ENCODE measurements at places on chromosomes 3 and 15.

DNA sequence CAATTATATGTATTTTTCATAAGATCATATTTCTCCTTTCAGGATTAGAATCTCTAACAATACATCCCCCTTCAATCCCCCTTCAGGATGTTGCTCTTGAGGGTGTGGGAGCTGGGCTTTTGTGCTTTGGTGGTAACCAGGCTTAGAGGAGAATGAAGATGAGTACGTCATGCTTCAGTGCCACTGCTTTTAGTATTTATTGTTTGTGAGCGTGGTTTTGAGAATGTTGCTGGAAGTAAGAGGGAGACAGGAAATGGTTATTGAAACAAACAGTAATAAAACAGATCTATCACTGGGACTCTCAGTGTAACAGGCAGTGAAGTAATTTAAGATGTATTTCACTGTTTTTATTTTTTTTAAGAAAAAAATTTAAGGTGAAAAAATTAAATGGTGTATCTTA lies 35.3 kb downstream of the GBE1 start:
- no peak for DNase-seq

- DNase-seq = peak; percentile 29
Observed at GRCh38 chr3:196604548-196604947, 34.9 kb upstream of the NRROS start.

- no peak for DNase-seq
Observed at GRCh38 chr3:63910891-63911290, 1.3 kb downstream of the SCAANT1 start.

GRCh38 chr3:43997788-43998369 lies 243.8 kb upstream of the TOPAZ1 start:
- DNase-seq = no peak

- DNase-seq = no peak
Observed at GRCh38 chr3:194485468-194485880, 1.3 kb downstream of the ATP13A3 start.
